H1 (cell line): ENCODE measurements at places on chromosomes 7 and 10.
A peak's percentile ranks its signal among the peaks of the same experiment; 100 is the strongest.

- no peak for DNase-seq
Measured at GRCh38 chr10:34434119-34434594, 380.9 kb downstream of the PARD3 start.

GRCh38 chr10:124484661-124485060 is 23.0 kb downstream of the LHPP start:
- no peak for DNase-seq

DNA sequence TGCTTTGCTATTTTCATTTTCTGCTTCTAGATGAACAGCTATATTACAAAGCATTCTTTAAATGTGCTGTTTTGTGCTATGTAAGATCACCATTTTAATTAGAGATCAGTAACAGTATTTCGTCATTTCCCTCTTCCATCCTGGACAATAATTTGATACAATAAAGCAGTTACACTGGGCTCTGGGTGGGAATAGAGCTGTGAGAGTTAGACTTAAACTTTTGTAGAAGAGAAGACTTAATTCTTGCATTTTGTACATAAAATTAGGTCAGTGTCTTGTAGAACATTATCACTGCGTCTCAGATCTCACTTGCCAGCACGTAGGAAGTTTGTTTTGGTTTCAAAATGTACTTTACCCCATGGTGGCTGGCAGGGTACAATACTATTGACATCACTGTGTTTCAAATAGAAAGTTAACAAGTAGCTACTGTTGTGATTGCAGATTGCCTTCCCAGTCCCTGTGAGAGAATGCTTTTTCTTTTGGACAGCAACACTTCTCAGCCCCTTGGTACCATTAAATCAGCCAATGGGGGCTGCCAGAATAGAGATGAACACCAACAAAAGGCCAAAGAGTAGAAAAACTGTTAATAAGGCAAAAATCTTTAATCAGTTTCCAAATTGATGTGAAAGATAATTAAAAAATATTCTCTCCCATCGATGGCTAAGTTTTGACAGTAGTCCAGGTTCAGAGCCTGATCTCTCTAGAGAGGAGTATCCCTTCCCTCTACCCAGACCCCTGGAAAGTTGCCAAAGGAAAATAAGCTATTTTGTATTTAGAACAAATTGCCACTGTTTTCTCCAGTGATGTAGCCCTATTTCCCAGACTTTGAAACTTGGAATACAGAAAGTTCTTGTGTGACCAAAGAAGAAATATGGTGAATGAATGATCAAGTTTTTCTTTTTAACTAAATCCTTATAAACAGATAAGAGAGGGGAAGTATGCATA is 35.1 kb downstream of the SMNDC1 start:
- no peak for DNase-seq

DNA sequence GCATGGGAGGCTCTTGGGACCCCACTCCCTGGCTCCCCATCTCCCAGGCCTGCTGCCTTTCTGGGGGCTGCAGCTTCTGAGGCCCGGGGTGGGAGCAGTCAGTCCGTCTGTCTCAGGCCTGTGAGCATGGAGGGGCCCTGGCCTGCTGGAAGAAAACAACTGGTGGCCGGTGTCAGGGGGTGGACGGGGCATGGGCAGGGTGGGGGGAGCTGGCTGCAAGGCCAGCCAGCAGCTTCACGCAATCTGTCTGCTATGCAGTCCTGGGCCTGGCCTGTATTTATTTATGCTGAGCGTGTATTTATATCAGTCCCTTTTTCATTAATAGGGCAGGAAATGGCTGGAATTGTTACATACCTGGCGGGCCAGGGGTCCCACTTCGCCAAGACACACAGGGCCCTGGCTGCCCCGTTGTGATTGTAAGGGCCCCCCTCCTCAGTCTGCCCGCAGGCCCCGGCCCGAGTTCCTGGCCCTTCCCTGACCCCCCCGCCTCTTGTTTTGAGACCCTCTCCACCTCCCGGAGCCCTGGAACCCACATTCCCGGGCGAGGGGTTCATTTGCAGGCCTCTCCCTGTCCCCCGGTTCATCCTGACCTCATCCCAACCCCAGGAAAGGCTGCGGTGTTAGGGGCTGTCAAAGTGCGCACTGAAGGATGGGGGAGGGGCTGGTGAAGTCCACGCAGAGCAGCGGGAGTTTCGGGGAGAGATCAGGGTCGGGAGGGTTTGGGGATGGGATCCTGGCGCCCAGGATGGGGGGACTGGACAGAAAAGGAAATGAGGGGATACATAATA is 8.2 kb downstream of the TMEM270 start:
- DNase-seq, result no peak

DNA sequence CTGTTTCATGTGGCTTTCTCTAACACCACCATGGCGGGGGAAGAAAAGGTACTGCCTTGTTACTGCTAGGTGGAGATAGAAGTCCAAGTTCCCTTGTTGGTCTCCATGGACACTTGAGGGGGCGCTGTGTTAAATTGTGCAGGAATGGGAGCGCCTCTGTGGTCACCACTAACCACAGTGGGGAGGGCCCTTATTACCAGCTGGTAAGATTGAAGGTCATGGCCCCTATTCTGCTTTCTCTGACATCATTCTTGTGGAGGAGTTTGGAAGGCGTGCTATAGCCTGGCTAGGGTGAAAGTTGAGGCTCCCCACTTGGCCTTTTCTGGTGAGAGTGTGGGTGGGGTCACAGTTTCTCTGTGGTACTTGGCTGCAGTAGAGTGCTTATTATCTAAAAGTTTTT is 14.9 kb upstream of the MXI1 start:
- peak; percentile 52 for DNase-seq

DNA sequence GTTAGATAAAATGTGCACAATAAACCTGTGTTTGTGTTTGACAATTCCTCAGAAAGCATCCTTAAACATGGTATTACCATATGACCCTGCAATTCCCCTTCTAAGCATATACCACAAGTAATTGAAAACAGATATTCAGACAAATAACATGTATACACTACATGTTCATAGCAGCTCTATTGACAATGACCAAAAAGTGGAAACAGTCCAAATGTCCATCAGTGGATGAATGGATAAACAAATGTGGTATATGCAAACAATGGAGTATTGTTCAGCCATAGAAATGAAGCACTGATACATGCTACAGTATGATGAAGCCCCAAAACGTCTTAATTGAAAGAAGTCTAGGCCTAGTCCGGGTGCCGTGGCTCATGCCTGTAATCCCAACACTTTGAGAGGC is 280.1 kb downstream of the OTUD1 start:
- no peak for DNase-seq

GRCh38 chr7:94382746-94383145 is 11.9 kb upstream of the COL1A2 start:
- no peak for DNase-seq

- DNase-seq, result no peak
Measured at GRCh38 chr10:99623919-99624318, 3.7 kb upstream of the SLC25A28 start.

DNA sequence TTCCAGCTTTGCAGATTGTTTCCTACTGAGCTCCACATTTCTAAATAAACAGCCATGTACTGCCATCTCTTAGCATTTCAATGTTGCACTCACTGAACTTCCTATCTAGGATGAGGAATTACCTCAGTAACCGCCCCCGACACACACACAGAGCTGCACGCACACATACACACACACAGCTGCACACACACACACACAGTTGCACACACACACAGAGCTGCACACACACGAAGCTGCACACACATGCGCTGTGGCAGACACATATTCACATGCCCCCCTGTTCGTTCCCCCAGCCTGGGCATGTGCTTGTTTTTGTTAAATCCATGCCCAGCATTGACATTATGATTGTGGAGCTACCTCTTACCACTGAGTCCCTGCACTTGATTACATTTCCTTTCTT is 39.6 kb upstream of the CNPY1 start:
- DNase-seq, result no peak

DNA sequence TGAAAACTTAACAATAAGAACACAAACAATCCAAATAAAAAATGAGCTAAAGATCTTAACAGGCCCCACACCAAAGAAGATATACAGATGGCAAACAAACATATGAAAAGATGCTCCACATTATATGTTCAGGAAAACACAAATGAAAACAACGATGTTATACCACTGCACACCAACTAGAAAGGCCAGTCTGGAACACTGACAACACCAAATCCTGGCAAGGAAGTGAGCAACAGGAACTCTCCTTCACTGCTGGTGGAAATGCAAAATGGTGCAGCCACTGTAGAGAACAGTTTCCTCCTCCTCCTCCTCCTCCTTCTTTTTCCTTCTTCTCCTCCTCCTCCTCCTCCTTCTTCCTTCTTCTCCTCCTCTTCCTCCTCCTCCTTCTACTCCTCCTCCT is 12.2 kb upstream of the NCAPG2 start:
- DNase-seq, result no peak

DNA sequence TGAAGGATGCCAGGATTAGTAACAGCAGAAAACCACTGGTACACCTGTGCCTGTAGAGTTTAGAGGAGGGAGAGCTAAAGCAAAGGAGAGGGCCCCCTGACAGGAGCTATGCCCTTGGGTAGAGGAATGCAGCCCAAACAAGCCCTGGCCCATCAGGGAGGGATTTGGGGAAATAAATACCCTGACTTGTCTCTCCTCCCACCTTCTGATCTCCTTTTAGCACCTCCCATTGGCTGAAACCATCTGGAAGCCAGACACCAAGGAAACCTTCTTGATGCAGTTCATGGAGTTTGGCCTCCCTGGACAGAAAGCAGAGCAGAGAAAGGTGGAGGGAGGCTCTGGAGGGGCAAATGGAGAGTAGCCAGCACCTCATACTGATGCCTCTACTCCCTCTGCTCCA is 45.3 kb downstream of the ADRA2A start:
- no peak for DNase-seq

GRCh38 chr10:114631666-114632417 is 26.2 kb downstream of the ABLIM1 start:
- no peak for DNase-seq

DNA sequence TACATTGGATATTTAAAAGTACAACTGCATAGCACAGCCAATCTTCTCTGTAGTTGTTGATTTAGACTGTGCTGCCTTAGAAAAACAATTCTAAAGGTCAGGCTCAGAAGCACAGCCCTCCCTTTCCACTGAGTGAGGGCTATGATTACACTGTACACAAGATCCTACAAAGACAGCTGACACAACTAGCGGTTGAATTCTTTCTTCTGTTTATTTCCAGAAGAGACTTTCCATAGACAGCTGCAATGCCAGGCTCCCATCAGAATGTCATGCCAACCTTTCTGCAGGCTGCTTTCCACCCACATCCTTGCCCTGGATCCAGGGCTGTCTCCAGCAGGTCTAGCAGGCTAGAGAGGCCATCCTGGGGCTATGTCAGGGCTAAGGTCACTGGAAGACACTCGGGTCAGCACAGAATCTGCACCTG is 39.3 kb downstream of the FAM13C start:
- DNase-seq, result no peak

- DNase-seq, result no peak
Measured at GRCh38 chr7:128809363-128809762, 17.6 kb downstream of the CCDC136 start.

DNA sequence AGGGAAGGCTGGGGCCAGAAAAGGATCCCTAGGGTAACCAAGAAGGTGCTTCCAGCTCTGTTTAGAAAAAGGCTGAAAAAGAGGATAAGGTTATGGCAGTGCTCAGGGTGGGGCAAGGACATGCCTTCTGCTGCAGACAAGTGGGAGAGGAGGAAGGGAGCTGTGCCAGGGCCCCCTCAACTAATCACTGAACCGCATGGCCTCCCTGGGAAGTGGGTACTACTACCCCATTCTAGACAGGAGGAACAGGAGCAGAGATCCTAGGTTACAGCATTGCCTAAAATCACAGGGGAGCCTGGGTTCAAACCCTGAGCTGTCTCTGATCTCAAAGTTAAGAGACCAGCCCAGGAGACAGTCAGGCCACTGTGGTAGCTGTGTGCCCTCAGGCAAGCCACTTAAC is 149.7 kb downstream of the GRID1 start:
- DNase-seq, result no peak

GRCh38 chr10:71696628-71697326 is 22.8 kb downstream of the C10orf105 start:
- peak; percentile 95 for DNase-seq

GRCh38 chr10:103265717-103266329 is 11.1 kb upstream of the INA start:
- DNase-seq, result peak; percentile 83

DNA sequence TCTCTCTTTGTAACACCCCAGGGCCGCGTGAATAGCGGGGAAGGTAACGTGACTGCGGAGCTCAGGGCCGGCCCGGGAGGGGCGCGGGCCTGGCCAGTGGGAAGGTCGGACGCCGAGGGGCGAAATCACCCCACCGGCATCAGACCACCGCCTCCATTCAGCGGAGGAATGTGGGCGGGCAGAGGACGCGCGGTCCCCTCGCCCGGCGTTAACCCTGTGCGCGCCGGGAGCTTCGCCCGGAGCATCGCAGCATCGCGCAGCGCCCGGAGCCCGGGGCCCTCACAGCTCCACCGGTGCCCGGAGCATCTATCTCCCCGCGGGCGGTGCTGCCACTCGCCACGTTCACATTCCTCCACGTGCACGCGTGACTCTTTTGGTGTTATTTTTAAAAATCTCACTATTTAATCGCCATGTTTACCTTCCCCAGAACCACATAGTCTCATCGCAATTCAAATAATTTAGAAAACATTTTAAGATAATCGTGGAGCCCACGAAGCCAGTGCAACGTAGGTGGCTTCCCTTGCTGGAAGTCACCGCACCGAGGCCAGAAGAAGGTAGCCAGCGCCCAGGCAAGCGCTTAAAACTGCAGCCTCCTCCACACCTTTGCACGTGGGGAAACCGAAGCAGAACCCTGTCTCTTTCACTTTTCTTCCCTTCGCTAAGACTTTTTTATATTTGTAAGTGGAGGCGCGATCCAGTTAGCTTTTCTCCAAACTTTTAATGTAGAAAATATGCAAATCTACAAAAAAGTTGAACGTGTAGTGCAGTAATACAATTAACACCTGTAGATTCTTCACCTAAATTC is 21.8 kb downstream of the FGFBP3 start:
- peak; percentile 89 for DNase-seq

- no peak for DNase-seq
Measured at GRCh38 chr10:60236869-60237524, 152.7 kb downstream of the ANK3 start.

DNA sequence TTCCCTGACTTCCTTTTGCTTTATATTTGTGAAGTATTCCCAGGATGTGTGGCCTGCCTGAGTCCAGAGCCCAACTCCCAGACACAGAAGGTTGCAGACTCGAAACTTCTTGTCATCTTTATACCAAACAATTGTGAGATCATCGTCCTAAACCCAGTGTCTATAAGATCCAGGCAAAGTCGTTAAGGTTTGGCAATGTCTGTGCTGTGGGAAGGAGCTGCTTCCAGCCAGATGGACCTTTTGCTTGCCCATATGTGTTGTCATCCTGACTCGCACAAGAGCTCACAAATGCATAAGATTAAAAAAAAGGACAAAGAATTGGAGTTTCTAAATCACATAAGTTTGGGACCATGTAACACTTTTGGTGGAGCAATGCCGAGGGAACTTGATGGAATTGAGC is 37.0 kb downstream of the WNT2 start:
- DNase-seq, result no peak
